Dorsolateral prefrontal cortex (tissue), 122 donors: ENCODE measurements at places on chromosomes 13 and 19.

GRCh38 chr19:18725841-18726770, 42.6 kb downstream of the CRTC1 start:
- no peak for DNase-seq

- no peak for DNase-seq
Observed at GRCh38 chr19:16527971-16528521, 14.2 kb downstream of the CHERP start.

- no peak for DNase-seq
Observed at GRCh38 chr19:585551-586110, 4.0 kb upstream of the HCN2 start.

DNA sequence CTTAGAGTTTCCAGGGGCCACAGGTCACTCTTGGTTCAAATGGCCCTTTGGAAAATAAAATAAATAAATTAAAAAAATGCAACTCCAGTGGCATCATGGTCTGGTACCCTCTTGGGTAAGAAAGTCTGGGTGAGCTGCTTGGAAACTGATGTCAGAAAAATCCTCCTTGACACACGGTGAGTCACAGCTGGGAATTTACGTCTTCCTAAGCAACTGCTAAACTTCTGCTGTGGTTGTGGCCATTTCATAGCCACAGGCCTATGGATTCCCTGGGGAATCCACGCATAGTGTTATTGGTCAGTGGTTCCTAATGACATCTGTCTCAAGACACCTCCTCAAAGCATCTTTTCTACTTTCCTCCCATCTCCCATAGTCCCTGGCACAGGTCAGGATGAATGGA, 220.8 kb downstream of the COG6 start:
- DNase-seq: no peak

- DNase-seq: no peak
Observed at GRCh38 chr13:113145911-113146598, 12.4 kb upstream of the PROZ start.

DNA sequence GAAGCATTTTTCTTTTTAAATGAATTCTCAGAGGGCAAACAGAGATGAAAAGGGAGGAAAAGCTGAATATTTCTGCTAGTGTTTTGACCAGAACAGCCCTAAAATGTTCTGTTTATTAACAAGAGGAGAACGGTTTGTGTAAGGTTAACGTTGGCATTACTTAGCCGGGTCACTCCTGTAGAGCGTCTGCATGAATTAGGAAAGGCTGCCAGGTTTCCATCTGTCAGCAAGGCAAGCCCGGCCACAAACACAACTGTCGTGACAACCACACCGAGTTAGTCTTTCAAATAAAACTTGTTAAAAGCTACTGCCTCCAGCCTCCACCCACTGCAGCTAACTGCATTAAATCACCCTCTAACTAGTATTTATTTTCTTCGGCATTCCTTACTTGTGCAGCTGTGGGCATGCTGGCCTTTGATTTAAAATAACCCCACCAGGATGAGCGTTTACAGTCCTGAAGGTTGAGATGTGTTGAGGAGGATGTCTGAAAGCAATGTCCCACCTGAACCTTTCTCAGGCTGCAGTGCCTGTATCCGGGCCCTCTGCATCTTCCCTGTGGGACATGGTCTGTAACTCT, 527.9 kb downstream of the FGF9 start:
- DNase-seq: no peak

DNA sequence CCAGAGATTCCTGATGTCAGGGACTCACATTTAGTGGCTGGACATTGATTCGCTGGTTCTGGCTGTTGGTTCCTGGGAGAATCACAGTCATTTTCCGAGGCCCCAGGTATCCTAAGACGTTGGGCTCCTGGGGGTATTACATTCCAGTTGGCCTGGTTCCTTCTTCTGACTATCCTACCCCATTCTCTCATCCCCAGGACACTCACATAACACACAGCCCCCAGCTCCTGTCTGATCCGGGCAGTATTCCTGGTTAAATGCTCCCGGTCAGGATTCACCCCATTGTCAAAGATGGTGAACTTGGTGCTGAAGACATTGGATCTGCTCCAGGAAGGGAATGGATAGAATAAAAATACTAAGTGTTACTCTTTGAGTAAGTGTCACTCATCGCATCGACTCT, 11.5 kb downstream of the PPP1R15A start:
- no peak for DNase-seq

- DNase-seq: no peak
Observed at GRCh38 chr13:114008964-114009589, 35.2 kb upstream of the C13orf46 start.

GRCh38 chr13:34667286-34668218, 274.5 kb upstream of the NBEA start:
- no peak for DNase-seq

DNA sequence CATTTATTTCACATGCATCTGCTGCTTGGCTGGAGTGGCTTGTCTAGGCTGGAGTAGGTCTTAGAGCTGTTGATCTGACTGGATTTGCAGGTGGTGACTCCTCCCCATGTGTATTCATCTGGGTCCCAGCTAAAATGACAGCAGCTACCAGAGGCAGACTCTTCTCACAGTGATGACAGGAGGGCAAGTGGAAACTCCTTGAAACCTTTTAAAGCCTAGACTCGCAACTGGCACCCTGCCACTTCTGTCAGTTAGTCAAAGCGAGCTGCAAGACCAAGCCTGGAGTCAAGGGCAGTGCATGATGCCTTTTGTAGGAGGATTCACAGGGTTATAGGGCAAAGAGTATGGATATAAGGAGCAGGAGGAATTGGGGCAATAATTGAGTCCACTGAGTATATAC, 65.2 kb downstream of the TEX26 start:
- no peak for DNase-seq

GRCh38 chr19:42176990-42177685, 40.3 kb downstream of the DEDD2 start:
- peak; percentile 70 for DNase-seq

GRCh38 chr19:31448221-31448657, 99.0 kb upstream of the TSHZ3 start:
- DNase-seq: peak; percentile 36

DNA sequence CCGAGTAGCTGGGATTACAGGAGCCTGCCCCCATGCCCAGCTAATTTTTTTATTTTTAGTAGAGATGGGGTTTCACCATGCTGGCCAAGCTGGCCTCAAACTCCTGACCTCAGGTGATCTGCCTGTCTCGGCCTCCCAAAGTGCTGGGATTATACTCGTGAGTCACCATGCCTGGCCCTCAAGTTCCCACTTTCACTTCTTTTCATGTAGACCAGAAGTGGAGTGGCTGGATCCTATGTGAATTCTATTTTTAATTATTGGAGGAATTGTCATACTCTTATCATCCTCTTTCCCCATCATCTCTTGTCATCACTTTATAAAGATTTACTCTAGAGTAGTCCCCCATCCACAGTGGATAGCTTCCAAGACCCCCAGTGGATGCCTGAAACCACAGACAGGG, 12.8 kb upstream of the SIGLEC10 start:
- no peak for DNase-seq

GRCh38 chr19:3507371-3508120, 1.4 kb downstream of the FZR1 start:
- no peak for DNase-seq

DNA sequence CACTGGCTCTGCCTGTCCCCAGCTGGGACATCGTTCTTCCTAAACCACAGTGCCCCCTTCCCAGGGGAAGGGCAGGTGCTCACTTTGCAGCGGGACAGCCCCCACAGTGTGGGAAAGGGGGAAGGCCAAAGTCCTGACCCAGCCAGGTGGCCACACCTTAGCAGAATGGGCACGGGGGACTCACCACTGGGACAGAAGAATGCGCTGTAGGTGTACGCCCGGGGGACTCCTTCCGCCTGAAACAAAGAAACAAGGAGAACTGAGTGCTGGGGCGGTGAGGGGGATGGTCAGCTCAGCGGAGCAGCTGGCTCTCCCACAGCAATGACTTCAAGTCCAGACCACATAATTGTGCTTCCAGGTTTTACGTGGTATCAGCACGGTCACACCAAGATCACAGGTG, 49.4 kb downstream of the F2RL3 start:
- DNase-seq: no peak

DNA sequence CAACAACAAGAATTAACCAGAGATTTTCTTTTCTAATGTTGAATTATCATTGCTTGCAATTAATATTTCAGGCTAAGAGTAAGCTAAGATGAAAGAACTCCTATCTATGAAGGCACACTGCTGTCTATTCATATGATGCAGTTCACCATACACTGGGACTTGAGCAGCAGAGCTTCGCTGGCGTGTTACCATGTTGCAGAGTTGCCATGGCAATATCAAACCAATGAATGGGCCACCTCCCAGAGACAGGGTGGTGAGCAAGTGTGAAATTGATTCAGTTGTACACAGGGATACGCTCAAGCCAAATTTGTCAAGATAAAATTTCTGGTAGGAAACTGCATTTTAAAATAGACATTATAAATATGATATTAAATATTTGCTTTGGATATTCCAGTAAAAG, 69.3 kb upstream of the MYO16 start:
- no peak for DNase-seq

DNA sequence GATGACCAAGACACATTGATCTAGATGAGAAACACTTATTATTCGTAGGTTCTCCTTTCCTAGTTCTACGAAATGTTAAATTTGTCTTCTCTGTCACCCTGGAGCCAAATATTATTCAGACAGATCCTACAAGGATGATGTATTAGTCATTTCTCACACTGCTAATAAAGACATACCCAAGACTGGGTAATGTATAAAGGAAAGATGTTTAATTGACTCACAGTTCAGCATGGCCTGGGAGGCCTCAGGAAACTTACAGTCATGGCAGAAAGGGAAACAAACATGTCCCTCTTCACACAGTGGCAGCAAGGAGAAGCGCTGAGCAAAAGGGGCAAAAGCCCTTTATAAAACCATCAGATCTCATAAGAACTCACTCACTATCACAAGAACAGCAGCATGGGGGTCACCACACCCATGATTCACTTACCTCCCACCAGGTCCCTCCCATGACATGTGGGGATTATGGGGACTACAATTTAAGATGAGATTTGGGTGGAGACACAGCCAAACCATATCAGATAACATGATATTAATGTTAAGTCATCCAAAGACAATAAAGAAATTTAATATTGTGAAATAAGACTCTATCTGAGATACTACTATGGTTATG, 1248.8 kb upstream of the SLC10A2 start:
- DNase-seq: no peak

DNA sequence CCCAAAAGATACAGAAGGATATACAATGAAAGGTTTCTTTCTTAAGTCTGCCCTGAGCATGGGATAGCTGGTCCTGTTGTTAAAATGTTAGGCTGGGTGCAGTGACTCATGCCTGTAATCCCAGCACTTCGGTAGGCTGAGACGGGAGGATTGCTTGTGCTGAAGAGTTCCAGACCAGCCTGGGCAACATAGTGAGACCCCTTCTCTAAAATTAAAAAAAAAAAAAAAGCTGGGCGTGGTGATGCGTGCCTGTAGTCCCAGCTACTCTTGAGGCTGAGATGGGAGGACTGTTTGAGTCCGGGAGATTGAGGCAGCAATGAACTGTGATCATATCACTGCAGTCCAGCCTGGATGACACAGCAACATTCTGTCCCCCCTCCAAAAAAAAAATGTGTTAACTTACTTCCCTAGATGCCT, 52.5 kb upstream of the SHKBP1 start:
- DNase-seq: no peak

- DNase-seq: no peak
Observed at GRCh38 chr19:18904334-18905057, 8.5 kb upstream of the CERS1 start.

DNA sequence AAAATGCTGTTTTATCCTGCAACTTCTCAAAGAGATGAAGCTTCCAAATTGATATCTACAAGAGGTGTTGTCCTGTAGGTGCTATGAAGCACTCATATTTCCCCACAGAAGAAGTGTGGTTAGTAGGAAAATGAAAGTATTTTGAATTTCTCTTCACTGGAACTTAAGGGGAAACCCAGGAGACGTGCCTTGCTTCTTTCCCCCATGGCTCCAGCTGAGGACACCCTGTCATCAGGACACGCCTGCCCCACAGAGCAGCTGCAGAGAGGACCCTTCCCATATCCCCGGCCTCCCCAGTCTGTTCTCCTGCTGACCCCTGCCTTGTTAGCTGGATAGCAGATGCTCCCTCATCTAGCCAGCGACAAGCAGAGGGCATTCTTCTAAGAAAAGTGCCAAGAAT, 371.3 kb downstream of the COG6 start:
- no peak for DNase-seq

DNA sequence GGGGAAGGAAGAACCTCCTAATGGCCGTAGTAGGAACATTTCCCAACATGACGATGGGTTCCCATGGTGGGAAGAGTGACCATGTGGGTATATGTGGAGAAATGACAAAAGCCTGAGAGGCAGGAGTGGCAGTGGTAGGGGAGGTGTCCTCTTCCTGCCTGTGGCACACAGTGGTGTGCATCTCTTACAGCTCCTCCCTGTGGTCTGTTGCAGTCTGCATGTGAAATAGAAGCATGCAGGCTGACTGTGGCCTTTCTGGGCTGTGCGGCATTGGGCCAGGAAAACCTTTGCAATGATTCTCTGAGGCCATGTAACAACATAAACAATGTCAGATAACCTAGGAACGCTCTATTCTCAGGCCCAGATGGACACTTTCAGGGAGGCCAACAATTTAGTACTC, 84.0 kb downstream of the LACC1 start:
- no peak for DNase-seq

GRCh38 chr19:54208784-54209057, 8.1 kb downstream of the RPS9 start:
- no peak for DNase-seq

DNA sequence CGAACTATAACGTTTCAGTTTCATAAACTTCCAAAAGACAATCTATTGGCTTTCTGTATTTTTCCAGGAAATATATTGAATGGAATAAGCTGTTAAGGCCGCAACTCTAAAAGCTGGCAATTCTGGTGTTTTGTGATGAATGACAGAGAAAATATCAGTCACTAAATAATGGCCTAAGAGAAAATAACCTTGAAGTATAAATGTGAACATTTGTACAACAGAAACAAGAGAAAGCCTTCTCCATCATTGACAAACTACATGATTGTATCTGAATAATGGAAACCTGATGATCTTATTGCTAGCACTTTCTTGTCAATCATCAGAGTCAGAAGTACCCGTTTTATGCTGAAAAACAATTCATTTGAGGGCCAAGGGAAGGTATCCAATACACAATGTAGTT, 134.3 kb downstream of the TRPC4 start:
- no peak for DNase-seq

- DNase-seq: no peak
Observed at GRCh38 chr13:48066310-48066989, 28.5 kb downstream of the MED4 start.

DNA sequence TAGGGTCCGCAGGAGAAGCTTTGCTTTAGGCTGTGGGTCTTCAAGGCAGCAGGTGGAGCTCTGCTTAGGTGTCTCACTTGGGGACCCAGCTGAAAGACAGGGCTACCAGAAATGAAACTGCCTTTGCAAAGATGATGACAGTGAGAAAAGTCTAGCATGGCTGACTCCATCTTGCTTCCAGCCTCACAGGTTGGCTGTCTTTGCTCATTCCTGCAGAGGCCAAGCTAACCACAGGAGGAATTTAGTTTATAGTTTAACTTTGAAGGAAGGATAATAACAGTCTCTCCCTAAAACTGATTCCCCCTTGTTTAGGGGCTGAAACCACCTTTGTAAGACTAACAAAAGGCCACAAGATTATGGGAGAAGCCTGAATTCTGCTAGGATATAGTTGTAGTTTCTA, 252.4 kb downstream of the UQCRFS1 start:
- no peak for DNase-seq
